Dorsolateral prefrontal cortex (tissue), 122 donors: ENCODE measurements at places on chromosomes 1 and 21.

DNA sequence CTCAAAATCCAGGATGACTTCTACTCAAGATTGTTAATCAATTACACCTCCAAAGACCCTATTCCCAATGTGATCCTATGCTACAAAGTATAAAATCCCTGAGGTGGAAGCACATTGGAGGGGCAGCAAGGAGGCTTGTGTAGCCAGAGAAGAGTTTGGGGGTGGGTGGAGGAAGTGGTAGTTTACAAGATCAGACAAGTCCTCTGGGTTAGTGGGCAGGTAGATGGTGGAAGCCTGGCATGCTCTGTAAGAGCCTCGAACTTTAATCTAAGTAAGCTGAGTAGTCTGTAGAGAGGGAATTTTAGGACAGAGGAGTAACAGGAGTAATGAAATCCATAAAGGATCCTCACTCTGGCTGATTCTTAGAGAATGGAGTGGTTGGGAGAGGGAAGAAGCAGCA lies 65.0 kb upstream of the KCTD3 start:
- no peak for DNase-seq

- no peak for DNase-seq
These were observed 594.1 kb downstream of the PTPRU start for GRCh38 chr1:29830383-29830782.

- no peak for DNase-seq
These were observed 174.4 kb upstream of the GALNT2 start for GRCh38 chr1:229892515-229893117.

DNA sequence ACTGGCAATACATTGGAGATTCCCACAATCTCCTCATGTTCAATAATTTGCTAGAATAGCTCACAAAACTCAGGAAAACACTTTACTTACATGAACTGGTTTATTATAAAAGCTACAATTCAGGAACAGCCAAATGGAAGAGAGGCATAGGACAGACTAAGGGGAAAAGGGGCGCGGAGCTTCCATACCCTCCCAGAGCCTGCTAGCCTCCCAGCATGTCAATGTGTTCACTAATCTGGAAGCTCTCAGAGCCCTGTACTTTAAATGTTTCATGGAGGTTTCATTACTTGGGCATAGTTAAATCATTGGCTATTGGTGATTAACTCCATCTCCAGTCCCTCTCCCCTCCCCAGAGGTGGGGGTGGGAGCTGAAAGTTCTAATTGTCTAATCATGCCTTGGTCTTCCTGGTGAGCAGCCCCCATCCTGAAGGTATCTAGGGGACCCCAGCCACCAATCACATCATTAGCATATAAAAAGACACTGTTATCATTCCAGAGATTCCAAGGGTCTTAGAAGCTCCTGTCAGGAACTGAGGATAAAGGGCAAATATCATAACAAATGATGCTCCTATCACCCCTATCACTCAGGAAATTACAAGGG lies 10.9 kb upstream of the DMRTB1 start:
- DNase-seq: no peak

DNA sequence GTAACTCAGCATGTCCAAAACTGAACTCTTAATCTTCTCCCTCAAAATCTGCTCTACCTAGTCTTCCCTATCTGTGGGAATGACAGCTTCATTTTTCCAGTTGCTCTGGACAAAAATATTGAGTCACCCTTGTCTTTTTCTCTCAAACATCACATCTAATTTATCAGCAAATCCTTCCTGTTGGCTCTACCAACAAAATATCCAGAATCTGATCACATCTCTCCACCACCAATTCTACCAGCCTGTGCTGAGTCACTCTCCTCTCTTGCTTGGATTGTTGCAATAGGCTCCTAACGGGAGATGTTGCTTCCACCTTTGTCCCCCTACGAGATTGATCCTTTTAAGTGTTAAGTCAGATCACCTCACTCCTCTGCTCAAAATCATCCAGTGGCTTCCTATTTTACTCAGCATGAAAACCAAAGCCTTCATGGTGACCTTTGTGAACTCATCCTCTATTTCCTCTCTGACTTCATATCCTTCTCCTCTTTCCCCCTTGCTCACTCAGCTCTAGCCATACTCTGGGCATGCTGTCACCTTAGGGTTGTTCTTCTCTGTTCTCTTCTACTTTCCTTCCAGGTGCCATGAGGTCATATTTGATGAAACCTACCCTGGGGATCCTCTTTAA lies 21.5 kb upstream of the SMYD2 start:
- DNase-seq: no peak

DNA sequence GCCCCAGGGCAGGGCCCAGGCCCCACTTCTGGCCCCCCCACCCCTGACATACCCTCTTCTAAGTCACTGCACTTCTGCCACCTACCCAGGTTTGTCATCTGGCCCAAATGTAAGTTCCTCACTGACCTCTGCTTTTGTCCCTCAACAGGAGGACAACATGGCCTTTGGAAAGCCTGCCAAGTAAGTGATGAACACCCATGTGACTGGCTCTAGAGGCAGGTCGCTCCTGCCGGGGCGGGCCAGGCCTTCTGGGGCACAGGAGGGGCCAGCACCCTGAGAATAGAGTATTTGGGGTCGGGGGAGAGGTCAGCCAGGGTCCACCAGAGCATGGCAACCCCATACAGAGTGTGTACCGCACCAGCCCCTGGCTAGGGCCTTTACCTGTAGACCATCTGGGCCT lies 9.9 kb upstream of the SYTL1 start:
- DNase-seq: no peak
